ENCODE measurements at places on chromosomes 16 and 17. TPM values are rescaled to one million over a fixed set of nuclear protein-coding genes. Genes with fewer than 3 reads are reported as not detected.

Gene TCAP
- 2,671 TPM for polyA plus RNA-seq

Gene GPS1
- 114 TPM for polyA plus RNA-seq

Gene PRKCB
- 0.13 TPM for polyA plus RNA-seq

- peak within 1 kb of the TSS; percentile 64 for H3K4me3 ChIP-seq
- H3K27me3 ChIP-seq = no peaks in the 10 kb centered on the region
- peaks cover 24% of the 10 kb centered on the region for H3K4me1 ChIP-seq
- DNase-seq = no peak
- H3K36me3 ChIP-seq = no peaks in the 10 kb centered on the region
Observed at GRCh38 chr17:80475910-80476876, at the start of gene NPTX1. TSS of gene NPTX1 (minus strand) at chr17:80476607. CDS start at chr17:80476446, 161 bp downstream.

GRCh38 chr17:43914451-43914850 lies 7.1 kb upstream of the MPP2 start:
- no peaks in the 10 kb centered on the region for H3K36me3 ChIP-seq
- no peak overlapping the region for H3K4me3 ChIP-seq
- H3K4me1 ChIP-seq = no peaks in the 10 kb centered on the region

DNA sequence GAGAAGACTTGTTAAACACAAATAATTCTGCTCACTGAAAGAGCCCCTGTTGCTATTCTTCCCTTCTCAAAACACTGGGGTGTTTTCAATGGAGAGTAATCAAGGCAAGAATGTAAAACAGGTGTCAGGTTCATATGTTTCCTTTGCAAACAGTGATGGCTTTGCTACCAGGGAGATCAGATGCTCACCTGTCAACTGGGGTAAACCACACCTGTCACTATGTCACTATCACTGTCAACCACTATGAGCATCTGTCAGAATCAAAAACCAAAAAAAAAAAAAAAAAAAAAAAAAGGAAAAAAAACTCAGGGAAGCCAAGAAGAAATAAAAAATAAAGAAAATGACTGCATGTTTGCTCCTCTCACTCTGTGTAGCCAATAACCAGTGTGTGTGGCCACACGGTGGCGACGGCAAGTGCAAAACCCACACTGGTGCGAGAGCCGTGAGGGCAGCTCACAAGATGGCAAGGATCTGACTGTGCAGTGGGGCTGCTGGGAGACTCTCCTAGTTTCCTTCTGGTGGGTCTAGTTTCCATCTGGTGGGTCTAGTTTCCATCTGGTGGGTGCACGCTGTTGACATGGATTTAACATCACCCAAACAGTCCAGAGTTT lies 22.7 kb downstream of the USP22 start:
- H3K4me3 ChIP-seq = no peak overlapping the region
- peak overlapping the region; percentile 67 for H3K27ac ChIP-seq
- peaks cover 76% of the 10 kb centered on the region for H3K36me3 ChIP-seq
- peak; percentile 55 for DNase-seq
- H3K4me1 ChIP-seq = peaks cover 50% of the 10 kb centered on the region

Data from psoas muscle (tissue), 8 donors.